ENCODE measurements at places on chromosomes 2 and 18. TPM values are rescaled to one million over a fixed set of nuclear protein-coding genes. Genes with fewer than 3 reads are reported as not detected.

DNA sequence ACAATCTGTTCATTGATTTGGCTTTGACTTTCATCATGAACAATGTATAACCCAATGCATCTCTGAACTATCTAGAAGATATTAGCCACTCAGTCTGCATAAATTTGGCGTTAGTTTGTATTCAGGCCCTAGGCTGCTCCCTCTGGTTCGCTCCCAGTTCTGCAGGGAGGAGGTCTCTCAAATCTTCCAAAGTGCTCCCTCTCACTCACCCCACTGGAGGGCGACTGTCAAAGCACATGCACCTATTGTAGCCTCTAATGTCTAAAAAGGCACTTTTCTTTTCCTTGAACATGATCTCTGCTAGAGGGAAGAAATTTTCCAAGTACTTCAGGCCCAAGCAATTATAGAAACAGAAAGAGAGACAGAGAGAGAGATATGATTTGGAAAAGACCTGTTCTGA lies 291.5 kb downstream of the TDRD15 start:
- no peak for DNase-seq

GRCh38 chr2:225065882-225066281 lies 23.6 kb upstream of the DOCK10 start:
- no peak for DNase-seq

IKZF2 gene
- 8.3 TPM for total RNA-seq

GRCh38 chr2:235139956-235140800 lies 188.4 kb downstream of the SH3BP4 start:
- no peak for DNase-seq

GRCh38 chr2:241802421-241803318 lies 6.3 kb upstream of the NEU4 start:
- no peak for DNase-seq

DNA sequence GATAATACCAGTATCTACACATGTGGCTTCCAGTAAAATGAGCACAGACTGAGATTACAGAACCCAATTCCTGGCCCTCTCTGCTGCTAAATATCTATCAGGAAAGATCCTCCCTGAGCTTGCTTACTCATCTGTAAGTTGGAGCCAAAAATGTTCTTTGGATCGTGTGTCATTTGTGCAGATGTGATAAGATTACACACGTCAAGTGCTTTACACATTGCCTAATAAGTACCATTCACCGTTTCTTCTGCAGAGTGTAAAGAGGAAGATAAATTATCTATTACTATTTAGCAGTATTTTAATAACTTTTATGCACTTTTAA lies 23.2 kb upstream of the SLC20A1 start:
- no peak for DNase-seq

GRCh38 chr18:11987527-11987926 lies 6.2 kb downstream of the IMPA2 start:
- DNase-seq, result no peak

GRCh38 chr2:85659324-85659981 lies 8.5 kb downstream of the SFTPB start:
- DNase-seq, result no peak

GRCh38 chr2:157831573-157832315 lies 44.4 kb downstream of the ACVR1 start:
- DNase-seq, result no peak

Data from Peyer's patch (tissue), 4 donors.